H1 (cell line): ENCODE measurements at places on chromosomes 12 and 14. TPM values are rescaled to one million over a fixed set of nuclear protein-coding genes. Genes with fewer than 3 reads are reported as not detected.

Gene FGF6
- not detected in 2 replicates for polyA plus RNA-seq

Gene SDR9C7
- polyA plus RNA-seq, result 0.11 TPM in 1 of 2 replicates, not detected in the other

Gene RITA1
- 24.1 and 31.0 TPM in 2 replicates for polyA plus RNA-seq

Gene ASIC1
- 3.3 and 4.4 TPM in 2 replicates for polyA plus RNA-seq

Gene GYS2
- polyA plus RNA-seq, result not detected in 2 replicates

Gene KLRC2
- not detected in 2 replicates for polyA plus RNA-seq

Gene MMP19
- polyA plus RNA-seq, result 2.8 and 3.3 TPM in 2 replicates

Gene MDM1
- 1.7 and 3.1 TPM in 2 replicates for polyA plus RNA-seq
